ENCODE measurements at places on chromosomes 16 and 17.

- no peak for DNase-seq
These were observed 17.0 kb downstream of the CRYM start for GRCh38 chr16:21260870-21261791.

GRCh38 chr16:5032748-5033167, 977 bp downstream of the NAGPA start:
- no peak for DNase-seq

- DNase-seq: peak; percentile 93
These were observed at the start of gene CCL5 for GRCh38 chr17:35879773-35880654. Gene CCL5, minus strand, starts transcription at chr17:35880360.

DNA sequence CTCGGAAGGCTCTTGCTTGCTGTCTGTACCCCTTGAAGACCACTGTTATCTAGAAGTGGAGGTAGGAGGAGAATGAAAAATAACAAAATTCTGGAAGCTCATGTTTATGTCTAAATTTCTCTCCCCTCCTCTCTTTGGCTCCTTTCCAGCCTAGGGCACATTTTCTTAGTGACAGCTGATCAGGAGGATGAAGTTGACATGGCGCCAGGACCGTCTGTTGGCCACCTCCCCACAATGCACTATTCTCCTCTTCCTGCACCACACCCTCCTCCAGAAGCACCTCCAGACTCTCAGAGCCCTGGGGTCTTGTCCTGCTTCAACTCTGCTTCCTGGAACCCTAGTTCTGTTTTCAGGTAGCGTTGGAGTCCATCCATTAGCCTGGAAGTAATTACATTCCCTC, 25.5 kb upstream of the SSTR2 start:
- DNase-seq: no peak

GRCh38 chr16:35181422-35182030, 1722.1 kb downstream of the TP53TG3F start:
- no peak for DNase-seq

GRCh38 chr16:86072328-86073102, 173.6 kb downstream of the IRF8 start:
- peak; percentile 72 for DNase-seq

Data from dermis microvascular lymphatic vessel endothelial cell (primary cell).